Iris pigment epithelial cell (primary cell): ENCODE measurements at places on chromosomes 2 and 18.

GRCh38 chr2:149028377-149028776 is 10.1 kb upstream of the LYPD6B start:
- DNase-seq, result no peak

GRCh38 chr18:56645415-56646016 is 5.6 kb upstream of the WDR7 start:
- DNase-seq, result peak; percentile 15

GRCh38 chr2:13488965-13489364 is 772.2 kb downstream of the TRIB2 start:
- no peak for DNase-seq

DNA sequence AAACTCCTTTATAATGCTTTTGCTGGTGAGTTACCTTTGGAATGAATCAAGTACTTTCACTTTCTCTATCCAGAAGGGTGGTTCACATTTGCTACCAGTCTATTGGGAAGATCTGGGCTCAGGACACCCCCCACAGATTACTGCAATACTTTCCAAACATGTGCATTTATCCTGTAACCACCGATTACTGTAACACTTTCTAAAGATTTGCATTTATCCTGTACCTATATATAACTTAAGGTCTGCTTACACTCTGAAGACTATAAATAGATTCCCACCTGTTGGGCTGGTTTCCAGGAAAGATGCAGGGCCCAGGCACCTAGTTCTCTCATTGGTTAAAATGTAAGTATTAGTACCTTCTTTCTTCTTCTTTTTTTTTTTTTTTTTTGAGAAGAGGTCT is 113.0 kb upstream of the NEDD4L start:
- no peak for DNase-seq

- peak; percentile 11 for DNase-seq
These were observed 132.8 kb downstream of the ACOXL start for GRCh38 chr2:110865188-110865587.

DNA sequence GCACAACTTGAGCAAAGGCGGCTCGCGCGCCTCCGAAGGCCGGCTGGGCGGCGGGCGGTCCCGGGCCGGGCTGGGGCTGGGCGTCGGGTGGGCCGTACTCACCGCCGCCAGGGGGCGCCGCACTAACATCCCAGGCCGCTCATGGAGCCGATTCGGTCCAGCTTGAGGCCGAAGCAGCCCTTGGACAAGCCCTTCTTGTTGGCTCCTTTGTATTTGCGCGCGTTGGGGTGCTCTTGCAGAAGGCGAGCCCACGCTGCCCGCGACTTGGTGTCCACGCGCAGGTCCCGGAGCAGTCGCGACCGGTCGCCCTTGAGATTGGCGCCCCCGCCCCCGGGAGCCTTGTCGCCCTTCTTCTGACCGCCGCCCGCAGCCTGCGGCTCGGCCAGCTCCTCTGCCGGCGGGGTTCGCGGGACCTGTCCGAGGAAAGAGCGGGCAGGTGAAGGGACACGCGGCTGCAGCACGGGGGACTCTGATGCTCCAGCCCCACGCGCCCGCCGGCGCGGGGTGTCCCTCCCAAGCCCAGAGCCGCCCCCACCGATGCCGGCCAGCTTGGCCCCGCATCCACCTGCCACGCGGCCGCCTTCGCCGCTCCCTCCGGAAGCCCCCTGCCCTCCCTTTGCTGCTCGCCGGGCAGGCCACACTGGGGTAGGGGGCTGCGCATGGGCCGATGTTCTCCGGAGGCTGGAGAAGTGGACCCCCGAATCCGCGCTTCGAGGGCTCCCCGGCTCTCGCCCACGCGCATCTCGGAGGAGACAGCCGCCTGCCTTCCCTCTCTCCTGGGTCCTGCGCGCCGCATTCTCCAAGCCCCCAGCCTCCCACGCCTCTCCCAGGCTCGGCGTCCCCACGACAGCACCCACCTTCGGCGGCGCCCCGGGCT is 655 bp downstream of the NPPC start:
- peak; percentile 88 for DNase-seq

- no peak for DNase-seq
These were observed 28.8 kb downstream of the ADAM23 start for GRCh38 chr2:206472094-206472493.

- no peak for DNase-seq
These were observed 42.6 kb downstream of the MCFD2 start for GRCh38 chr2:46872902-46873603.

GRCh38 chr2:151560289-151560688 is 150.6 kb downstream of the RIF1 start:
- DNase-seq, result peak; percentile 60

DNA sequence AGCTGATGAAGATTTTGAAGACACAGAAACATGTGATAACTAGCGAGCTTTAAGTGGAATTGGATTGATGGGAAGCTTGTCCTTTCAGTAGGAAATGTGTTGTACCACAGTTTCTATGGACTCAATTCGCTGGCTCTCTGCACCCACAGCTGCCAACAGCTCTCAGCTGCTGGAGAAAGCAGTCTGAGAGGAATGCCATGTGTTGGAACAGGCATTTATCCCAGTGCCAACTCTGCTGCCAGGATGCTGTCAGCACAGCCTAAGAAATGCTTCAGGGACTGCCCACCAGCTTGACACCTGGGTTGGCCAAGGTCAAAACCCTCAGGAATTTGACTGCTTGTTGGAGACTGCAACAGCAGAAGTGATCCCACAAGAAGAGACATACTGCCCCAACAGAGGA is 193.0 kb upstream of the THSD7B start:
- no peak for DNase-seq

- no peak for DNase-seq
These were observed 329.8 kb downstream of the ALK start for GRCh38 chr2:29591600-29591999.

DNA sequence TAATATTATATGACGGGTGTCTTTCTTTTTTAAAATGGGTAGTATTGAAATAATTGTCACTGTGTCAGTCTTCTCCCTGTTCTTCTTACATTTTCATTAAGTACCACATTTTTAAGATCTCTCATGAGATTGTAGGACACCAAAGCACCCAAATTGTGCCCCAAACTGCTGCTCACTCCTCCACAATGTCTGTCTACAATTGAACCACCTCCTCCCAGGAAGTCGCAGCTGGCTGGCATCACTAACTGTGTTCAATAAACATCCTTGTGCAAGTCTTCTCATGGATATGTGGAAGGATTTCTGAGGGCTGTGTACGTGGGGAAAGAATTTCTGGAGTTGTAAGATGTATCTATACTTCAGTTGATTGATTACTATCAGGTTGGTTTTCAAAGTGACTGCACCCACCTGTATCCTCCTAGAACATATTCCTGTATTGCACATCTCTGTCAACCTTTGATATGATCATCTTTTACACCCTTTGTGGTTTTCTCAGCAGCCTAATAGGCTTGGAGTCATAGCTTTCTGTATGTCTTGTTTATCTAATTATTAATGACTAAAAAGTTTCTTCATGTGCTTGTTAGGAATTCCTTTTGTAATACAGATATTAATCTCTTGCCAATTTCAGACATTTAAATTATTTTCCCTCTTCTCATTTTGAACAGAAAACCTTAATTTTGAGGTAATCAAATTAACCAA is 774.9 kb downstream of the RNF144A start:
- no peak for DNase-seq
